ENCODE measurements at places on chromosomes 7 and 10.

DNA sequence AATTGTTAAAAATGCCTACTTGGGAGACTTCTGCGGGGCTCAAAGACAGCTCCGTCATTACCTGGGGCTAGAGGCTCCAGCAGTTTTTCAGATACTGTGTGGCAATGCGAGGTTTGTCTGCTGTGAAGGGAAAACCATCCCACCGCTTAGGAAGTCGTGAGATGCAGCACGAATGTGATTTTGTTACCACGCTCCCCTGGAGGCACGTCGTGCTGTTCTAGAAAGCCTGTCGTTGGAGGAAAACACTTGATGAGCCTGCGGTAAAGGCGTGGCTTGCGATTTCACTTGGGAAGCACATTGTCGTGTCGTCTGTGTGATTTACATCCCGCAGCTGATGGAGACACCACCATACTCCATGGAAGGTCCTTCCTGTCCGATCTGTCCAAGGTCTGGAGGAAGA lies 39.3 kb downstream of the CAMK1D start:
- no peak for DNase-seq

GRCh38 chr10:71549766-71550533 lies 153.2 kb downstream of the CDH23 start:
- DNase-seq: no peak

DNA sequence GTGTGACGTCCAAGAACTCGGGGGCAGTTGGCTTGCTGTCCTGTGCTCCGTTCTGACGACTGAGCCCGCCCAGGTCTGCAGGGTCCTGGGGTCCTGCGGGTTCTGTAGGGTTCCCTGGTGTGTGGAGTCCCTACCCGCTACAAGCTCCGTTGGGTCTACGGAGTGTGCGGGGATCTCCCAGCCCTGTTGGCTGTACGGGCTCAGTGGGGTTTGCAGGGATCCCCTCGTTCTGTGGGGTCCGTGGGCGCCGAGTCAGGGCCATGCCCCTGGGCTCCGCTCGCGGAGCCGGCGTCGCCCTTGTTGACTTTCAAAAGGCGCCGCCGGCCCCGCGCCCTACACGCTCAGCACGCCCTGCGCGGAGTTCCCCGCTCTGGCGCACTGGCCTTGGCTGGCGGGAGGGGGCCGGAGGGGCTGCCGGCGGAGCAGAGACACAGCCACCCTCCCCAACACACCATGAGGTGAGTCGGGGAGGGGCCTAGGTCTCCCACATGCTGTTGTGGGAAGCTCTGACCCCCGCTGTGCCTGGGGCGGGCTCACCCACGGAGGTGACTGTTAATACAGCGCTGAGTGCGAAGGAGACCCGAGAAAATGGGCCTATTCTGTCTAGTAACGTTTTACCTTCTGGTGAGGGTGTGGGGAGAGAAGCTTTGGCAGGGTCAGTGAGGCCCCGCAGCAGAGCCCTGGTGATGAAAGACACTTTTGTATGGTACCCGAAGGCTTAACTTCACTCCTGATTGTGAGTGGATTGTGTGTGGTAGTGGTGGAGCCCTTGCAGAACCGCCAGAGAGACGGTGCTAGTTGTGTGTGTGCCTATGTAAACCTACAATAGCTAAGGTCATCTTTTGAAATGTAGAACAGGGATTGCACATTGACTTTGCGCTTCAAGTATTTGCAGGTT lies 8.1 kb downstream of the TASOR2 start:
- DNase-seq: peak; percentile 67

DNA sequence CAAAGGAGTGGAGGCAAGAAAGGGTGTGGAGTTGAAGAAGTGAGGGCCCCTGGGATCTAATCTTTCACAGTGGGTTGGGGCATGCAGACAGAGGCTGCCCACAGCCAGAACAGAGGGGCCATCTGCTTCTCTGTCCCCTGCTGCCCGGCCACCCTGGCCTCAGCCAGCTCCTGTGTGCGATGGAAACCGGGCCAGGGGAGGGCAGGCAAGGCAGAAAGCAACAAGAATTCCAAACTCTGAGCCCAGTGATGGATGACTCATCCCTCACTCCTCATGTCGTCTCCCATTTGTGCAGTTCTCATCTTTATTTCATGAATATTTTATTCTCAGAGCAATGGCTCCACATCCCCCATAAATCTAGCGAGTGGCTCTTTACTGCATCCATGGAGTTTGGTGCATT lies 757.1 kb downstream of the GRID1 start:
- DNase-seq: no peak

- DNase-seq: no peak
Measured at GRCh38 chr7:75814407-75814947, 871 bp upstream of the CCL24 start.

DNA sequence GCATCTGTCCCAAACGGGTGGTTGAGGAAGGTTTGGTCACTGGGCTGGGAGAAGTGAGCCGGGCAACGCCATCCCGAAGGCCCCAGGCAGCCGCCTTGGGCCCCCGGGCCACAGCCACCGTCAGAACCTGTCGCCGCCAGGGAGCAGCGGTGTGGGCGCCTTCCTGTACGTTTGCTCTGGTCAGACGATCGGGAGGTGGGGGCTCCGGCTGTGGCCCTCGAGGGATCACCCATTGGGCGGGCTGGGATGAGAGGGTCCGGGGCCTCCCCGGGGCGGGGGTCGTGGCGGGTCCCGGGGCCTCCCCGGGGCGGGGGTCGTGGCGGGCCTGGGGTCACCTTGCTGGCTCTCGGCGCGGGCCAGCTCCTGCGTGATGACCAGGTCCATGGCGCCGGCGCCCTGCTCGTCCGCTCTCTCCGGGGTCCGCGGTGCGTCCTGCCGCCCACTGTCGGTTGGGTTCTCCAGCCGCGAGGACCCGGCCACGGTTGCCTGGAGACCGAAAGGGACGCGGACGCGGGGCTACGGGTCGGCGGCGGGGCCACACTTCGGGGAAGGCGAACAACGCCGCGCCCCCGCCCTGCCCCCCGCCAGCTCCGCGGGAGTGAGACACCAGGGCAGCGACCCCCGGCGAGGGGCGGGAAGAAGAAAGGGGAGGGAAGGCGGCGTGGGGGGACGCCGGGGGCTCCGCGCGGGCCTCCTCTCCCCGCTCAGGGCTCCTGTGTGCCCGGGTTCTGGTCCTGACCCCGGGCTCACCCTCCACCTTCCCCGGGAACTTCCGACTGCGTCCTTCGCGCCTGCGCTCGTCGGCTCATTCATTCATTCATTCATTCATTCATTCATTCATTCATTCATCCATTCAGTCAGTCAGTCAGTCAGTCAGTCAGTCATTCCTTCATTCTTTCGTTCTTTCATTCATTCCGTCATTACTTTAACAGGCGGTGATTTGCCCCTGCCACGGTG lies at the start of gene CFAP46:
Gene CFAP46 (minus strand): TSS at position 470 of the 957 bp plus-strand sequence. CDS start 86 bp downstream, at position 384.
- DNase-seq: no peak

Data from stimulated activated CD8-positive, alpha-beta memory T cell treated with anti-CD3 and anti-CD28 coated beads, Interleukin-4, amount 100 ng/mL, for 4 hours (primary cell).